H4 (cell line): ENCODE measurements at places on chromosomes 12 and 14. TPM values are rescaled to one million over a fixed set of nuclear protein-coding genes. Genes with fewer than 3 reads are reported as not detected.

DNA sequence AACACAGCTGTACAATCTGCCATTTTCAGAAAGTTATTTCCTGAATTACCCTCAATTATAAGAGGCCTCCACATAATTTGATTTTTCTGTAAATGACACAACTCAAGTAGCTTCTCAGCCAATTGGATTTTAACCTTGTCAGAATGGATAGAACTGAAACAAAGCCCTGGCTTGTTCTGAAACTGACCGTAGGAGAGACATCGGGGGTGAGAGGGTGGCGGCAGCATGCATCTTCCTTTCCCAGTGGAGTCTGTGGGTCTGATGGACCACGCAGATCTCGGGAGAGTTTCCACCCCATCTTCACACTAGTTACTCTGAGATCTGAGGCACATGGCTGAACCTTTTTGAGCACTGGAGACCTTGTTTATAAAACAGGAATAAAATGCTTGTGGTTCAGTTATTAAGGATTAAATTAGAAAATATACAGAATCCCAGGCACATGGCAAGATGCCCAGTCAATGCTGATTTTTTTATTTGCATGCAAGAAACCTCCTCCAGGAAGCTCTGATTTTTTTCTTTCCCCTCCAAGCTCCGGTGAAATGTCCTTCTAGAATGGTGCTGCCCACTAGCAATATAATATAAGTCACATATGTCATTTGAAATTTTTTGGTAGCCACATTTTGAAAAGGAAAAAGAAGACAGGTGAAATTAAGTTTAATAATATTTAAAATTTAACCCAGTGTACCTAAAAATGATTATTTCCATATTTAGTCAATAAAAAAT, 153.9 kb downstream of the CHST11 start:
- no peak for DNase-seq

DNA sequence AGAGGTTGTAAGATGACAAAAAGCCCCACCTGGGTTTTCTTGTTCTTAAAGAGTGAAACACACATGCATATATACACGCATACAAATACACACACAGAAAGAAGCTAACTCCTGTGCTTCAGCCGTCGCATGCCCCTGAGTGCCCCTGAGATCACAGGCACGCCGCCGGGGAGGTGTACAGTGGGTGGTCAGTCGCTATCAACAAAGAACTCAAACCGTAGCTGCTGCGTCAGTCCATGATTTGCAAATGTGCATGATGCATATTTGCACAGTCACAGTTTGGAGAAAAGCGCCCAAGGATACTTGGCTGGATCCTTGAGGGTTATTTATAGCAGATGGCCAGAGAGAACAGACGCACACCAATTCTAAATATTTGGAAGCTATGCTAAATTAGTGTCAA, 206.9 kb downstream of the TMEM132D start:
- peak; percentile 47 for DNase-seq

GRCh38 chr14:64879635-64880220, at the start of gene SPTB:
TSS of gene SPTB (minus strand) at chr14:64879907. CDS start at chr14:64823094, 56,813 bp downstream.
- no peak for DNase-seq

DNA sequence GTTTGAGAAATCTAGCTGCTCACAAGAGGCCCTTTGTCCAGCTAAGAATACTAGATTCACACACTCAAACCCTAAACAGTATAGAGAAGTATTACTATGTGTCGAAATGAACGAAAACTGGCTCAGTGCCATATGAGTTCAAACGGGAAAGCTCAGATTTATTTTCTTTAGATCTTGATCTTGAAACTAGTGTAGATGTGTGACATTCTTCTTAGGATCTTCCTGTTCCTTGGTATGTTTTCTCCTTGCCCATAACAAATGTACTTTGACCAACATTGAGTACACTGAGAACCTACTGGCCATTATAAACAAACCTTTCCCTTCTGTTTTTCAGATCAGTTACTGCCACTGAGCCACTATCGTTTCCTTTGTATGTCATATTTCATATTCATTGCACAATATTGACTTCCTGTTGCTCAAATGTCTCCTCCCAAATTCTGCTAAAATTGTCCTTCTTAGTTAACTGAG, 21.3 kb downstream of the MYBPC1 start:
- DNase-seq = no peak

DNA sequence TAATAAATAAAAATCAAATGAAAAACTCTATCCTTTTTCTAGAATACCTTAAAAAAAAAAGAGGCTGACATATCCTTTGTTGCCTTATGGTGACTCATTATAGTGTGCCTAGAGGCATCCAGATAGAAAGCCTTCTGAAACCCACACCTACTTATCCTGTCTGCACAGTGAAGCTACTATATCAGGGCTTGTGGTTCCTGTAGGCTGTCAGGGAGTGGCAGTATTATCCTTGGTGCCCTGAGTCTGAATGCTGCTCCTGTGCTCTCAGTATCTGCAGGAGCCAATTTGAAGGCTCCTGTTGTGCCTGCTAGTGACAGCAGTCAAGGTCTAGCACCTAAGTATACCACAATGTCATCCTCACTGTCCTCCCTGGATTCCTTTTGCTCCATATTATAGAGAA, 168.4 kb upstream of the AVPR1A start:
- DNase-seq = peak; percentile 48

DNA sequence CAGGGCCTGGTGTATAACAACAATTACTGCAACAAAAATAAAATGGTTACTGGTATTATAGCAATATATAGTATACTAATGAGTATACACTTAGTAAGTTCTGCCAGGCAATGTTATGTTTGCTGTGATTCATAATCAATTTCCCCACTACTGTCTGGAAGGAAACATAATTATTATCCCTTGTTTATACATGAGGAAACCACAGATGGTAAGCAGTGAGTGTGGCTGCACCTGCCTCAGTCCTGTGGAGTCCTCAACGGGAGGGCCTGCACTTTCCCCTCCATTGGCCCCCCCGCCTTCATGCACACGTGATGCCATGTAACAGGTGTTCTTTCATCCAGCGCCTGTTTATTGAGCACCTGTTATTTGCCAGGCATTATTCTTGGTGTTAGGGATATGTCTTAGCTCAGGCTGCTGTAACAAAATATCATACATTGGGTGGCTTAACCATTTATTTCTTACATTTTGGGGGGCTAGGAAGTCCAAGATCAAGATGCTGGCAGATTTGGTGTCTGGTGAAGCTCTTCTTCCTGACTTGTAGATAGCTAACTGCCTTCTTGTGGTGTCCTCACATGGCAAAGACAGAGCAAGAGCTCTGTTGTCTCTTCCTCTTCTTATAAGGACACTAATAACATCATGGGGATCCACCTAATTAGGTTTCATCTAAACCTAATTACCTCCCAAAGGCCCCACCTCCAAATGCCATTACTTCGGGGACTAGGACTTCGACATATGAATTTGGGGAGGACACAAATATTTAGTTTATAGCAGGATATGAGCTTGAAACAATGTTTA, 59.5 kb upstream of the CHGA start:
- DNase-seq = no peak

The PRICKLE1 gene
- total RNA-seq = 1.1 and 1.8 TPM in 2 replicates

The GRIP1 gene
- total RNA-seq = 0.91 and 5.7 TPM in 2 replicates

The CINP gene
- 24.4 and 51.8 TPM in 2 replicates for total RNA-seq

The KRT86 gene
- 0.31 and 0.93 TPM in 2 replicates for total RNA-seq
